ENCODE measurements at places on chromosomes 1 and 21.

- no peak for DNase-seq
Observed at GRCh38 chr1:99646868-99647267, 955 bp downstream of the PALMD start.

DNA sequence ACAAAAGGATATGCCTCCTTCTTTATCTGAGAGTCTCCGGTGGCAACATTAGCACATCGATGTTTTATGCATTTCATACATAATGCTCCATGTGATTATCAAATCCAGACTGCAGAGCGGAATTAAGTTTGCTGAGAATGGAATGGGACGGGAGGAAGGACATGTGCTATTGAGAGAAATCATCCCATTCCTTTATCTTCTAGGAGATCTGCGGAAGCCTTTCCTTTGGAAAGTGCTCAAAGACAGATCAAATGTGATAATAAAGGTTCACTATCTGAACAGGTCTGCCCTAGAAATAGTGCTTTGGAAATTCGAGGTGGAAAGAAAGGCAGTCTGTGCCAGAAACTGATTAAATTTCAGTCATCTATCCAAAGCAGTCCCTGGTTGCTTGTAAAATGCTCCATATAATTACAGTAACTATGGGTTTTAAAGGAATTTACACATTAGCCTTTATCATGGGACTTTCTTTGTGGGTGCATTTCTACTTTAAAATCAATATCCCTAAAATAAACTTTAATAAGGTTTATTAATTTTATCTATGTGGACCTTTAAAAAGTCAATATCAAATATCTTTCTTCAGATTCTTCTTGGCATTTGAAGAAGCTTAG, 473.5 kb upstream of the ADGRL2 start:
- no peak for DNase-seq

- DNase-seq, result no peak
Observed at GRCh38 chr1:160781914-160782689, 13.9 kb upstream of the LY9 start.

GRCh38 chr1:173213665-173214064, 6.5 kb upstream of the TNFSF4 start:
- DNase-seq, result no peak

Measured in Panc1 (cell line).